ENCODE measurements at places on chromosomes 11 and 22. TPM values are rescaled to one million over a fixed set of nuclear protein-coding genes. Genes with fewer than 3 reads are reported as not detected.

The TTC28 gene
- total RNA-seq: 177 TPM

The LDHA gene
- 305 TPM for total RNA-seq

The RBMXL2 gene
- total RNA-seq: not detected

The OR8G1 gene
- not detected for total RNA-seq

The SLC22A9 gene
- total RNA-seq: not detected

GRCh38 chr11:115279813-115280761 lies 224.1 kb downstream of the CADM1 start:
- no peak for DNase-seq

GRCh38 chr11:67262731-67263675 lies 3.3 kb upstream of the GRK2 start:
- peak; percentile 60 for DNase-seq

- no peak for DNase-seq
Measured at GRCh38 chr11:68506908-68507307, 46.4 kb downstream of the PPP6R3 start.

DNA sequence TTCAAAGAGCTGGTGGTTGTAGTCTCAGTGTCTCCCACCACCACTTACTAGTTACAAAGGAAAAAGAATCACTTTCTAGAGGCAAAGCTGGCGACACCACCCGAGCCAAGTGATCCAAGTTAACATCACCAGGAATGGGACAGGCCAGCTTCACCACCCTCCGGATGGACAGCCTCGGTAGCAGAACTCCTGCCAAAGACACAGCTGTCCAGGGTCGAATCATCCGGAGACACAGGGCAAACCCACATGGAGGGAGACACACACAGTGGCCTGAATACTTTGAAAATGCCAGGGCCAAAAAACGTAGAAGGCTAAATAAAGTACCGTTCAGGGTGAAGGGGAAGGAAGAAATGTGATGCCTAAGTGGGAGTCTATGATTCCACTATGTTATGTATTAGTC lies 33.1 kb downstream of the KCNQ1 start:
- DNase-seq: no peak

DNA sequence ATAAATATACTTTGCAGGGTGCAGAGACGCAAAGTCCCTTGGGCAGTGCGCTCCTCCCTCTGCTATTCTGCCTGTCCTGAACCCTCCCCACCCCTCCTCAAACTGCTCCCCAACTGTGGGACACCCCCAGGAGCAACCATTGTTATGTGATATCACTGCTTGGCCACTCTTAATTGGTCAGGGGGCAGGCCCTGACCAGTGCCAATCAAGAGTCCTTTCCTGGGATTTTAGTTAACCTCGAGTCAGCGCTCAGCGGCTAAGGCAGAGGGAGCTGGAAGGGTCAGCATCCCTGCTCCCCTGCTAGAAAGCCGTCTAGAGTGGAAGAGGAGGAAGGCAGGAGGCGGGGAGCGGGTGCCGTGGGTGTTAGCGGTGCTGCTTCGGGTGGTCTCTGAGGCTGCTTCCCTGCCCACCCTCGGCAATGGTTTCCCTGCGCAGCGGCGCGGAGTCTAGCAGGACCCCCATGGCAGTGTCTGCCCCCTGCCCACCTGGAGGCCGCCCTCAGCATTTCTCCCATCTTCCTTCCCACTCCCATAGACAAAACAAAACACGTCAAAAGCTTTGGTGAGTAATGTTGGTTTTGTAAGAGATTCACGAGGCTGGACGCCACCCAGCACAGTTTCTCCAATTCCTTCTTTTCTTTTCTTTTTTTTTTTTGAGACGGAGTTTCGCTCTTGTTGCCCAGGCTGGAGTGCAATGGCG lies 38.4 kb upstream of the A4GALT start:
- no peak for DNase-seq

DNA sequence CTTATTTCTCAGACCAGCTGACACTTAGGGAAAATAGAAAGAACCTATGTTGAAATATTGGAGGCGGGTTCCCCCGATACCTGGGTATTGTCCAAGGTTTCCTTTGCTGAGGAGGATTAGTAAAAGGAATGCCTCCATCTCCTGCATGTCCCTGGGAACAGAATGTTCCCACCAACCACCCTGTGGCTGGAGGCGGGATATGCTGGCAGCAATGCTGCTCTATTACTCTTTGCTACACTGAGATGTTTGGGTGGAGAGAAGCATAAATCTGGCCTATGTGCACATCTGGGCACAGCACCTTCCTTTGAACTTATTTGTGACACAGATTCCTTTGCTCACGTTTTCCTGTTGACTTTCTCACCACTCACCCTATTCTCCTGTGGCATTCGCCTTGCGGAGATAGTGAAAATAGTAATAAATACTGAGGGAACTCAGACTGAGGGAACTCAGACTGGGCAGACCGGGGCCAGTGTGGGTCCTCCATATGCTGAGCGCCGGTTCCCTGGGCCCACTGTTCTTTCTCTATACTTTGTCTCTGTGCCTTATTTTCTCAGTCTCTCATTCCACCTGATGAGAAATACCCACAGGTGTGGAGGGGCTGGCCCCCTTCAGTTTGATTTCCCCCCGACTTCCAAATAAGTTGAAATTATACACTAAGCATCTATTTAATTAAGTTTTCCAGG lies 32.1 kb downstream of the IGLL1 start:
- no peak for DNase-seq

DNA sequence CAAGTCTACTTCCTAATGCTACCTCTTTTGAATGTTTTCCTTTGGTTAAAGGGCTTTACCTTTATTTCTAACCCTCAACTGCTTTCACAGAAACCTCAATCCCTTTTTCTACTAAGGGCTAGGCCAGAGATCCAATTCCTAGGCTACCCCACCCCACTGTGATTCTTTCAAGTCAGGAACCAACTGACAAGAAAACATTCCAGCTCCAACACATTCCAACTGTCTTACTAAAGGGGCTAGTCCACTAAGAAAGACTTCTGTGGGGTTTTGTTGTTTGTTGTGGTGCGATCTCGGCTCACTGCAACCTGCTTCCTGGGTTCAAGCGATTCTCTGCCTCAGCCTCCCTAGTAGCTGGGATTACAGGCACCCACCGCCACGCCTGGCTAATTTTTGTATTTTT lies 151.3 kb downstream of the APOL5 start:
- no peak for DNase-seq

GRCh38 chr22:23058481-23059283 lies 11.6 kb upstream of the GNAZ start:
- no peak for DNase-seq

- no peak for DNase-seq
Measured at GRCh38 chr22:25453557-25453956, 110.9 kb upstream of the GRK3 start.

DNA sequence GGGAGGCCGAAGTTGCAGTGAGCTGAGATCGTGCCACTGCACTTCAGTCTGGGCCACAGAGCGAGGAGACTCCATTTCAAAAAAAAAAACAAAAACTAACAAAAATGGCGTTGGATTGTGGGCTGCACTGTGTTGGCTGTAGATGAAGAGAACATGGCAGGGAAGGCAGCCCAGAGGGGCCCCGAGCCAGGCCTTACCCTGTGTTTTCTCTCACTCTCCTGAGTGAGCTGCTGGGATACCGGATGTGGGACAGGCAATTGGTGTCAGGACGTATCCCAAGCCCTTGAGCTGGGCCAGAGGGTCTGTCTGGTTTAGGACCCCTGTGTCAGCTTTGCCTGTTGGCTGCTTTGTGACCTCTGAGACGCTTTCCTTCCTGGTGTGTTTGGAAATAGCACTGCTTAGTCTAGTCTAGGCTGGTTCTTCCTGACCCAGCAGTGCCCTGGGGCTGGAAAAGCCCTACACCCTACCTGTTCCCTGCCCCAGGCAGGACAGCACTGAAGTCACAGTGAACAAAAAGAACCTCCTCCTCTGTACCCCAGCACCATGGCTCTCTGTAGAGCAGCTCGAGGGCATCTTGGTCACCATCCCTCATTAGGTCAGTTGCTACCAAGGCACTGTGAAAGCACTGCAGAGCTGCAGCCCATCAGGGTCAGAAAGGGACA lies 17.8 kb downstream of the CHADL start:
- no peak for DNase-seq

GRCh38 chr22:29171721-29172120 lies 34.0 kb upstream of the EMID1 start:
- DNase-seq: no peak

- DNase-seq: peak; percentile 90
Measured at GRCh38 chr22:35380537-35381423, at the start of gene HMOX1. TSS of gene HMOX1 (plus strand) at chr22:35381096. CDS start at chr22:35381174, 78 bp downstream.

DNA sequence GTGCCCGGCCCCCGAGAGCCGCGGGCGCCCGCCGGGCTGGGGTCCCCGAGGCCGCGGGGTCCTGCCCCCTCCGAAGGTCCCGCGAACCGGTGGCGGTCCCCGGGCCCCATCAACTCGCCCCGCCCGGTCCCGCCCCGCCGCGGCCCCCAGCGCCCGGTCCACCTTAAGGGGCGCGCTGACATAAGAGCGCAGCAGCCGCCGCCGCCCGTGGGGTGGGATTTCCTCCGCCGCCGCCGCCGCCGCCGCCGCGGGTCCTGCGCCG lies at the start of gene ZDHHC8:
TSS of gene ZDHHC8 (plus strand) at position 208 of the 262 bp plus-strand sequence. CDS start 144 bp downstream, outside the sequence.
- DNase-seq: no peak

GRCh38 chr11:62416596-62416995 lies 2.2 kb upstream of the SCGB1A1 start:
- no peak for DNase-seq

GRCh38 chr11:34315394-34315793 lies 42.4 kb downstream of the ABTB2 start:
- DNase-seq: no peak

GRCh38 chr11:75514596-75514995 lies 11.1 kb downstream of the GDPD5 start:
- no peak for DNase-seq

DNA sequence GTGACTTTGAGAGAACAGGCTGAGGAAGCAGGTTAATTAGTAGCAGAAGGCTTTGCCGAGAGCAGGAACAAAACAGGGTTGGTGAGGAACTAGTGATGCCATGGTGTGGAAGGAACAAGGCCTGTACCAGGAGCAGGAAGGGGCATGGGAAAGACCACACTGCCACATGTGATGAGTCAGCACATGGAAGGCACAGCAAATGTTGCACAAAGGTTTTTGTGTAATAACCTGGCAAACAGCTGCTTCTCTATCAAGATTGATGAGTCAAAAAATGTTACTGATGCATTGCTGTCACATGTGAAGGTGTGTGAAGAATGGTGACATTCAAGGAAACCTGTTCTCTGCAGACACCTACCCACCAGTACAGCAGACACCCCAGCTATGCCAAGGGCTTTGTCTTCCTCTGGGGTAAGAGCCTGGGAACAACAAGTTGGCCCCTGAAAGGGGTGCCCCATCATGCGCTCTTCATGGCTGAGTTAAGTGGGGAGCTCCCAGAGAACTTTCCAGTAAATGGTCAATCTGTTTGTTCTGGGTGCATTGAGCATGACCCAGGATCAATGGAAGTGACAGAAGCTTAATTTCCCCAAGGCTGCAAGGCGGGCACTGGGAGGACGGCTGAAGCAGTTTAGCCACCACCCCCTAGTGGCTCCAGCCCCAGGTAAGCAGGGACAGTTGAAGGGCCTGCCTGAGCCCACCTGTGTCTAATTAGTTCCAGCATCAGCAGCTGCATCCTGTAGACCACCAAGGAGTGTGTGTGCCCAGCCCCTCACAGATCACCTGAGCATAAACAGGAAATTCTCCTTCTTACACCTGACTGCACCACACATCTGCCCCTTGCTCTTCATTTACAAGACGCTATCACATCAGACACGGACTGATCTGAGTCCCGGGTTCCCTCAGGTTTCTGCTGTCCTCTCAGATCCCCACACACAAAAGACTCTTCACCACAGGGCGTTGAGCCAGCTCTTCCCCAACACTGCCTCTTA lies 47.6 kb downstream of the GGTLC2 start:
- no peak for DNase-seq

DNA sequence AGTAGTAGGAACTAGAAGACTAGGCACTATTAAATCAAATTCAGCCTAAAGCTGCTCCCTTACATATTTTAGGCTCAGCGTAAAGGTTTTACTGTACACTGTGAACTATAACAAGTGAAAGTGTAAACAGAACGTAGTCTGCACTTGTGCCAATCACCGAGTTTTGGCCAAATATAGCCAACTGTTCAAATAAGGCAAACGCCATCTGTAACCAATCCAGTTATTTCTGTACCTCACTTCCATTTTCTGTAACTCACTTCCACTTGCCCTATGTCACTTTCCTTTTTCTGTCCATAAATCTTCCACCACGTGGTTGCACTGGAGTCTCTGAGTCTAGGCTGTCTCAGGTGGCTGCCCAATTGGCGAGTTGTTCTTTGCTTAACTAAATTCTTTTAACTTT lies 2132.2 kb downstream of the LRRC4C start:
- DNase-seq: no peak

All from tibial nerve (tissue), 4 donors.